Effector CD4-positive, alpha-beta T cell (primary cell): ENCODE measurements at places on chromosomes 12 and 14.

GRCh38 chr12:71780237-71780822 lies 25.7 kb downstream of the RAB21 start:
- DNase-seq = peak; percentile 33

DNA sequence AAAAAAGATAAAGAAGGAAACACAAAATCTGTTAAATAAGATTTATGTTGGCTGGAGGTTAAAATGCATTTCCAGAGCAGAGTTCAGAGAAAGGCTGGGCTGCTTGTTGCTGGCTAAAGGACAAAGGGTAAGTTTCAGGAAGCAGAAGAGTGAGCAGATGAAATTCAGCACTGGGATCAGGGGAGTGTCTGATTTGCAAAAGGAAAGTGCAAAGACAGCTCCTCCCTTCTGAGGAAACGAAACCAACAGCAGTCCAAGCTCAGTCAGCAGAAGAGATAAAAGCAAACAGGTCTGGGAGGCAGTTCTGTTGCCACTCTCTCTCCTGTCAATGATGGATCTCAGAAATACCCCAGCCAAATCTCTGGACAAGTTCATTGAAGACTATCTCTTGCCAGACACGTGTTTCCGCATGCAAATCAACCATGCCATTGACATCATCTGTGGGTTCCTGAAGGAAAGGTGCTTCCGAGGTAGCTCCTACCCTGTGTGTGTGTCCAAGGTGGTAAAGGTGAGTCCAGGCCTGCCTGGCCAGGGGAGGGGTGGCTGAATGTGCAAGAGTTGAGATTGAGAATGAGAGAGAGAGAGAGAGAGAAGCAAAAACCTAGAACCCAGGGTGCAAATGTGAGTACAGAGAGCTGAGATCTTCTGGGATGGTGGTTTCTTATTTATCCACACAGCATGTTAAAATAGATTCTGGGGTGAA lies at the start of gene OAS1:
Gene OAS1 (plus strand): TSS at position 251 of the 703 bp plus-strand sequence. CDS start 78 bp downstream, at position 329.
- DNase-seq = peak; percentile 7

- no peak for DNase-seq
Observed at GRCh38 chr12:121543786-121544185, 37.0 kb downstream of the KDM2B start.

DNA sequence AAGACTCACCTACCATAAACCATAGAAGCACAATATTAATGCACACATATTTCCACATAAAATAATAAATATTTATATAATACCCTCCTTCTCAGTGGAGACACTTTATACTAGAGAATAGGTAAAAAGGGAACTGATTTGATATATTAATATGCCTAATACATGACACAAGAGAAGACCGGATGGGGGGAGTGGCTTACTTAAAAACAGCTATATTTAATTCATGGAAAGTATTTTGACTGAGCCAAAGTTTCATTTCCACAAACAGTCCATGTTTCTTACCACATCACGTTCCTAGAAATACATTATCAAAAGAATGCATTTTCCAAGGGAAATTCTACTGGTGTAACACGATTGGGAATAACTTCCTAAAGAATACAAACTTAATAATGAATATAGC lies 63.4 kb downstream of the ITPR2 start:
- DNase-seq = no peak

GRCh38 chr14:61524936-61525292 lies 170.4 kb upstream of the HIF1A start:
- DNase-seq = no peak

GRCh38 chr12:25585021-25585523 lies 32.0 kb upstream of the LMNTD1 start:
- no peak for DNase-seq

DNA sequence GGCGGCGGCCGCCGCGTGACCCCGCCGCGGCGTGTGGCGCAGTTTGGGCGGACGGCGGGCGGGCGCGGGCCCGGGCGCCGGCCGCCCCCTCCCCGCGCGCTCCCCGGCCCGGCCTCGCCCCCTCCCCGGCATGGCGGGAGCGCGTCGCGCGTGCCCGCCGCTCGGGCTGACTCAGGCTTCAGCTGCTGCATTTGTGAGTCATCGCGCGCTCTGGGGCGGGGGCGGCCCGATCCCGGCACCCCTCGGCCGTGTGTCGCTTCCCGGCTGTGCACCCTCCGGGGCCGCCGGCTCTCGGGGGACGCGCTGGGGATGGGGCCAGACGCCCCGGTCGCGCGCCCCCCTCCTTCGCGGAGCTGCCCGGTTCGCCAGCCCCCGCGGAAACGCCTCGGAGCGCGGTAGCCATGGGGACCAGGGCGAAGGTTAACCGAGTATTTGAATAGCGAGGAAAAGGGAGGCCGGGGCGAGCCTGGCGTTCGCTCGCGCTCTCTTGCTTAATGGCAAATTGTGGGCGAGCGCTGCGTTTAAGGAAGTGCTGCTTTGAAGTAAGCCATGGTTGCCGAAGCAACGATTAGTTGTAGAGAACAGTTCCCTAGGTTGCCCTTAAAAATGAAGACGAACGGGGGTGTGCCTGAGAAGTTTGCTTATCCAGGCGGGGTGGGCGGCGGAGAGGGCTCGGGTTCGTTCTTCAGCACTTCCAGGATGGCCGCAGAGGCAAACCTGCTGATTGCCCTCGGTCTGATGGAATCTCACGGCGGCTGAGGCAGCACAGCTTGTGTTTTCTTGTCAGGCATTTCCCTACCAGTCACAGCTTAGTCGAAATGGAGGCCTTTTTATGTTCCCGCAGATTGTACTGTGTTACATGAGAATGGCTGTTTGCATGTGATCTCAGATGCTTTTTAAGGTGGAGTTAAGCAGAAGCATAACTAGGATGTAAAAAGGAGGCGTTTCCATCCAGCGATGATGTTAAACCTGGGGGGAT lies 896 bp downstream of the EIF5 start:
- DNase-seq = peak; percentile 66

DNA sequence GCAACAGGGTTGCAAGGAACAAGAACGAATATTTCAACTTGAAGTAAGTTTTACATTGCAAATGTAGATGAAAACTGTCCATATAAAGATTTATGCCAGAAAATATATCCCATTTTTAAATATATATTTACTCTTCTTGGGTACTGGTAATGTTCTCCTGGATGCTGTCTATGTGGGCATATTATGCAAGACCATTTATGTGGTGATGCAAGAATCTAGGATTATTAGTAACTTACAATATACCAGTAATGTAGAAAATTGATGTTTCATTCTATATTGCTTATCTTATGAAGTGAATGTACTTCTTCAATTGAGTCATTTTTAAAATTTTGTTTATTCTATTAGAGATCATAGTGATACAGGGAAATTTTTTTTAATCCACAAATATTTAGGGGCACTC lies 25.1 kb downstream of the FGFR1OP2 start:
- no peak for DNase-seq

DNA sequence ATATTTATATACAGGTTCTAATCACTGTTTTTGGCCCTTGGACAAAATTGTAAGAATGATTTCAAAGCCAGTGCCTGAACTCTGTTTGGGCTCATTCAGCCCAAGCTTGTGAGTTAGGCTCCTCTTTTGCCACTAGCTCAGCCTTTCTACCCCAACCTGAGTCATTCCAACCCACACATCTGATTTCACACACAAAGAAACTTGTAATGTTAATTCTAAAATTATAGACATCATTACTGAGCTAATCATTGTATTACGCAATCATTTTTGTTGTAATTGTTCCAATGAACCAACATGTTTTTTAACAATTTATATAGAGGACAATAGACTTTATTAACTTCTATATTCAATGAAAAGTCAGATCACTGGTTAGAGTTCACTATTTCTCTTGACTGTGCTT lies 441.1 kb downstream of the ETNK1 start:
- no peak for DNase-seq

- DNase-seq = no peak
Observed at GRCh38 chr12:99444859-99445316, 202.7 kb upstream of the GARIN6 start.

DNA sequence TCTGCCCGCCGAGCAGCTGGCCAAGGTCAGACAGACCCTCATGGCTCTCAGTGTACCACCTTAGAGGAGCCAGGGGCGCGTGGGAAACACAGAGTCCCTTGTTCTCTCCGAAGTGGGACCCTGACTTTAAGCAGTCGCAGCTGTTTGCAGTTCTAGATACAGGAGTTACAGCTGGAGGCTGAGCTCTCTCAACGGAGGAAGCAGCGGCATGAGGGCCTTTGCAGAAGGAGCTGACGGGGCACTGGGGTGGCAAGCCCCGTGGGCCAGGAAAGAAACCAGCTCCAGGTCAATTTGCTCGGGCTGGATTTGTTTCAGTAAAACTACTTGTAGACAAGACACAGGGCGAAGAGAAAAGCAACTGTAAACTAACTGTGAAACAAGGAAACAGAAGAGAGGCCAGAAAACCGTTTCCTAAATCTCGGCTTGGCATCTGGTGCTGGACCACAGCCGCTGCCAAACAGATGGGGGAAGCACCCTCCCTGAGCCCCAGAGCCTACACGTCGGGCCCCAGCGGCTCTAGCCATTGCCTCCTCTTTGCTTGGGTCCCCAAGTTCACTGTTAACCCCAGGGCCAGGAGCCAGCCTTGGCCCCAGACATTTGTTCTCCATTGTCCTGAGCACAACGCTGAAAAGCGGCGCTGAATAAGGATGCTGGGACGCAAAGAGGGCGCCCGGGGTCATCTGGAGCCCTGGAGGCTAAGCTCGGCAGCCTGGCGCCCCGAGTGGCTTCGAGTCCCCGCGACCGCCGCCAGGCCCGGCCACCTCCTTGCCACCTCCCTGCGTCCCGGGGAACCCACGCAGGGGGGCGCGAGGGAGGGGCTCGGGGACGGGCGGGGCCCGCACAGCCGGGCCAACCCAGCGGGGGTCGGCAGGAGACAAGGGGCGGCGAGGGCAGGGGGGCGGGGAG lies 914 bp upstream of the PACS2 start:
- DNase-seq = peak; percentile 44

- no peak for DNase-seq
Observed at GRCh38 chr14:99157676-99158075, 114.3 kb downstream of the BCL11B start.

GRCh38 chr14:75025876-75026275 lies 23.2 kb downstream of the EIF2B2 start:
- DNase-seq = no peak

DNA sequence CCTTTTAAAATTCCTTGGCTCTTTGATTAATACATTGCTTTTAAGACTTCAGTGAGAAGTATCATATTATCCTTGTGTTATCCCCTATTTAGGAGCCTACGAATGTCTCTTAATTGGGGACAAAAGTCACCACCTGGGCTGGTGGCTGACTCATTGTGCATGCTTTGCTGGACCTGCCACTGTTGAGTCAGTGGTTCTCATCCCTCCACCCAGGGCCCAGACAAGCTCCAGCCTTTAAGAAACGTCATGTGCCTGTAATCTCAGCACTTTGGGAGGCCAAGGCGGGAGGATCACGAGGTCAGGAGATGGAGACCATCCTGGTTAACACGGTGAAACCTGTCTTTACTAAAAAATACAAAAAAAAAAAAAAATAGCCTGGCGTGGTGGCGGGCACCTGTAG lies 57.9 kb downstream of the OTX2 start:
- DNase-seq = no peak

DNA sequence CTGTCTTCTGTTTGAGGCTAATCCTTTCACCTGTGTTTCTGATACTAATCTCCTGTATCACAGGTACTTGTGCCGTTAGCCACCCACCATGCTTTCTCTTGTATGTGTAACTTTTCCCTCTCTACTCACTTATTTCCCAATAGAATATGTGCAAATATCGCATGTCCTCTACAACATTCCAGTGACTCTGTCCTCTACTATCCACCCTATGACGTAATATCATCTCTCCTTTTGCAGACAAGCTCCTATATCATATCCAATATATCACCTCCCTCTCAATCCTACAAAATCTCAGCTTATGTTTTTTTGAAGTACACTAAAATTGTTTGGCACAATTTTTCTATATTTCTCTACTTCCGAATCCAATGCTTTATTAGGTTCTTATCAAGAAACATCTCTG lies 232.6 kb upstream of the LRFN5 start:
- no peak for DNase-seq

DNA sequence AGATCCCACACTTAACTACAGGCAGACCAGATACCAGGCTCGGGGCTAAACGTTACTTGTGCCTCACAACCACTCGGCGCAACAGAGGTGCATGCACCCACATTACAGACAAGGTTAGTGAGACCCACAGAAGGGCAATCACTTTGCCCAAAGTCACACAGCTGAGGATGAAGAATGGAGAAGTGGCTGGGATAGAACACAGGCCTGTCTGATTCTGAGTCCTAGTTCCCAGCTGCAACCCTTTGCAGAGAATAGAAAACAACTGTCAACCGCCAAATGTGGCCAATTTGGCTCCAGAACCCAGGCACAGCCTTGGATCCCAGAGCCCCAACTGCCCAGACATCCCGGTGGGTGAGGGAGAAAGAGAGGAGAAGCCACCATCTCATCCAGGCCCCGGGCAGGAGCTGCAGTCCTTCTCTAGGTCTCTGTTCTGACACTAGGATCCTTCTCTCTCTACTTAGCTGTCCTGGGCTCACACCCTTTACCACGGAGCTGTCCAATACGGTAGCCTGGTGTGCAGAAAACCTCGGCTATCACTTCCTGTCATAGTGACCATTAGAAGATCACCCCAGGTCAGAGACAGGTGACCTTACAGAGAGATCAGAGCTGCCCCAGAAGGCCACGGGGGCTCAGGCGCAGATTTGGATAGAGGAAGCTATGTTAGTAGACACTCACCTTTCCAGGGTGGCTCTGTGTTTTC lies 59.1 kb downstream of the FAM222A start:
- DNase-seq = no peak

- DNase-seq = no peak
Observed at GRCh38 chr14:63890553-63890952, 37.7 kb downstream of the SYNE2 start.

GRCh38 chr12:87280893-87281292 lies 748.3 kb downstream of the C12orf50 start:
- no peak for DNase-seq

- no peak for DNase-seq
Observed at GRCh38 chr14:24513009-24513408, 4.9 kb upstream of the CMA1 start.

DNA sequence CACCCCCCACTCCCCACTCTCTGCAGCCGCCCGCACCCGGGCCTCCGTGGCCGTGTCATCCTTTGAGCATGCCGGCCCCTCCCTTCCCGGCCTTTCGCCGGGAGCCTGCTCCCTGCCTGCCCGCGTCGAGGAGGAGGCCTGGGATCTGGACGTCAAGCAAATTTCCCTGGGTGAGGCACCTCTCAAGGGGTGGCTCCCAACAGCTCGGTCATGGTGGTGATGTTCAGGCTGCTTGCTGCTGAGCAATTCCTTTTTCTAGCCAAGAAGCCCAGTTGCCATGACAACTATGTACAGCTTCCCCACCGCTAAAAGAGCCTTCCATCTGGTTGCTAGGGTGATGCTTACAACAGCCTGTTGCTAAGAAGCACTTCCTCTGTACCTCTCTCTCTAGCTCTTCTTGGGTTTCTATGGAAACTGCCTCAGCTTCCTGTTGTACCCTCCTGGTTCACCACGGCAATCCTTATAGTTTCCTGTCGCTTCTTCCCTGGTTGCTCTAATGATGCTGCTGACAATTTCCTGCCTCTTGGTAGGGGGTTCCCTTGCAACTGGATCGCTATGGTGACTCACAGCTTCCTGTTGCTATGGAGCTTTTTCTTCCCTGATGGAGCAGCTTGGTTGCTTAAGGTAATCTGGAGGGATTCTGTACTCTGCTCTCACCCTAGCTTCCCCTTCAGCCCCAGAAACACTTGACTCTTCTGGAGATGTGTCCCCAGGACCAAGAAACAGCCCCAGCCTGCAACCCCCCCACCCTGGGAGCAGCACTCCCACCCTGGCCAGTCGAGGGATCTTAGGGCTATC lies 11.0 kb downstream of the ZNF219 start:
- peak; percentile 80 for DNase-seq
